HAP-1 (cell line): ENCODE measurements at places on chromosomes 5 and 9.

DNA sequence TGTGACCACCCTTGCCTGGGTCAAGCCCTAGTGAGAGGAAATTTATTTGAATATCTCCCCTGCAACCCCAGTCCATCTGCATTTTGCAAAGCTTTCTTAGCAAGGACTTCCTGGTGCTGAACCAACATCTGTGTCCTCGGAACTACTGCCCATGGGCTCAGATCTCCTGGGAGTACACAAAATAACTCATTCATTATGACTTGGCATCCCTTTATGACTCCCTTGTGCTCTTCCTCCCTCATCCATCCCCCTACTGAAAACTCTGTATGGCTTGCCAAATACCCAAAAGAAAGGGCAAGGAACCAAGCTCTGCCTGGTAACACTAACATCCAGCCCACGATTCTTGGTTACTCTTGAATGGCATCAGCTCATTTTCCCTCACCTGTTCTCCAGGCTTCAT is 368.5 kb downstream of the NTRK2 start:
- DNase-seq, result no peak

DNA sequence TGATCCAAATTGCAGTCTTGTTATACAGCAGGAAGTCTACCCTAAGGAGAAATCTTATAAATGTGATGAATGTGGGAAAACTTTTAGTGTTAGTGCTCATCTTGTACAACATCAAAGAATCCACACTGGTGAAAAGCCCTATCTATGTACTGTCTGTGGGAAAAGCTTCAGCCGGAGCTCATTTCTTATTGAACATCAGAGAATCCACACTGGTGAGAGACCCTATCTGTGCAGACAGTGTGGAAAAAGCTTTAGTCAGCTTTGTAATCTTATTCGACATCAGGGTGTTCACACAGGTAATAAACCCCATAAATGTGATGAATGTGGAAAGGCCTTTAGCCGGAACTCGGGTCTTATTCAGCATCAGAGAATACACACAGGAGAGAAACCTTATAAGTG is 10.4 kb downstream of the ZNF189 start:
- DNase-seq, result no peak

DNA sequence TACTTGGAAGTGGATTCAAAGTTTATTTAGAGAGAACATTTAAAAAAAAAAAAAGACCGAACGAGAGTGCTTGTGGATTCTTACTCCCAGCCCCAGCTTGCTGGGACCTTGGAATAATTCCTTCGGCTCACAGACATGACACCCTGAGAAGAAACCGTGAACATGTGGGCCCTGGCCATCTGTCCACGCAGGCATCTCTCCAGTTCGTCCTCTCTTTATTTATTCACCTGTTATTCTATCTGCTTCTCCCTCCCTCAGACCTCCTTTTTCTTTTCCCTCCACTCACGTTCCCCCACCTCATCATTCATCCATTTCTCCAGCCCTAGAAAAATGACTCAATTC is 93.7 kb upstream of the PHYKPL start:
- DNase-seq, result no peak

DNA sequence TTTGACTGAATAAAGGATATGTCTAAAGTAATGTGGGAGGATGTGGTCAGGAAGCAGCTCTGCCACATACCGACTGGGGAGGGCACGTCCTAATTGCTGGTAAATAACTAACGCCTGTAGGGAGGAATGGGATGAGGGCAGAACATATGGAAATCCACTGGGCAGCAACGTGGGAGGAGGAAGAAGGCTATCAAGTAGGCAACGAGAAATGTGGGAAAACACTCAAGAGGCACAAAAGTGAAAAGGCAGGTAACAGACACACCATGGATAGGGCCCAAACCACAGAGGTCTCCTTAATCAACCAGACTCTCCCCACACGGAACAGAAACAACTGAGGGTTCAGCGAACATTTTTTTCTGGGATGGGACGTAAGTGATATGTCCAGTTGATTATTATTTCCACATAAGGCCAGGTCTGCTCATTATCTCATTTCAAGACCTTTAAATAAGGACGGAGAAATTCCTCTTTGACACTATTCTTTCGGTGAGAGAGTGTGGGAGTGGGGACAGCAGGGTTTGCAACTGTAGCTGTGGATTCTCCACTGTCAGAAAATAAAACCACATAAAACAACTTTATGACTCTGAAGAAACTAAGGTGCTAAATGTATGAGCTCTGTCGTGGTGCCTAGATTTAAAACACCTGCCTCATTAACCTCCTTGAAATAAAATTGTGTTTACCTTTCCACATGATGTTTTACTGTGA is 17.0 kb downstream of the IARS1 start:
- no peak for DNase-seq

DNA sequence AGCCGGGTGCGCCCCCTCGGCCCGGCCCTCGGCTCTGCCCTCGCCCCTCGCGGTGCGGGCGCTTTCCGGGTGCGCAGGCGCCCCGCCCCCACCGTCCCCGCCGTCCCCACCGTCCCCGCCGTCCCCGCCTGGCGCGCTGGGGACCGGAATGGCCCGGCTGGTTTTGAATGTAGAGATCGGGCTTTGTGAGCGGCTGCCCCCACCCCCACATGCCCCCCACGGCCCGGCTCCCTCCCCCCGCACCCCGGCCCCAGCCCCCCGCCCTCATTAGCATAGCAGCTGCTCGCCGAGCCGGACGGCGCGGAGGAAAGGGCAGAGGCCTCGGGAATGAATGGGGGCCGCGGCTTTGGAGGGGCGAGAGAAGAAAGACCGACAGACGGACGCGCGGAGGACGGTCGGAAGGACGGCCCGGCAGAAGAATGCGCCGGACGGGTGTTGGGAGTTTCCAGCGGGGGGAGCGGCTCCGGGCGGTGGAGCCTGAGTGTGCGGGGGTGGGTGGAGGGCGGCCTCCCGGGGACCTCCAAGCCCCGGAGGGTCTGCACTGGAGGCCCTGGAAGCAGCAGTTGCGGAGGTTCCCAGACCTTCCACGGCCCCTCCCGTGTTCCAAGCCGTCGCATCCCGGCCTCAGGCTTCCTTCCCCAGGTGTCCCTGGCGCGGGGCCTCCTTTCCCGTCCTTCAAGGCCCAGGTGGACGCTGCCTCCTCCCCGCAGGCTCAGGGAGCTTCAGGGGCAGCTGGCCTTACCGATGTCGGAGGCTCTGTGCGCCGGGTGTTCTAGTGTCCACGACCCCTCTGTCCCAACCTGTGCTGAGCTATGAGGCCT is 6.0 kb downstream of the NRARP start:
- no peak for DNase-seq

- no peak for DNase-seq
Measured at GRCh38 chr5:66606713-66607112, 10.5 kb downstream of the MAST4 start.
